ENCODE measurements at places on chromosomes 2 and 18. TPM values are rescaled to one million over a fixed set of nuclear protein-coding genes. Genes with fewer than 3 reads are reported as not detected.
A peak's percentile ranks its signal among the peaks of the same experiment; 100 is the strongest.

DNA sequence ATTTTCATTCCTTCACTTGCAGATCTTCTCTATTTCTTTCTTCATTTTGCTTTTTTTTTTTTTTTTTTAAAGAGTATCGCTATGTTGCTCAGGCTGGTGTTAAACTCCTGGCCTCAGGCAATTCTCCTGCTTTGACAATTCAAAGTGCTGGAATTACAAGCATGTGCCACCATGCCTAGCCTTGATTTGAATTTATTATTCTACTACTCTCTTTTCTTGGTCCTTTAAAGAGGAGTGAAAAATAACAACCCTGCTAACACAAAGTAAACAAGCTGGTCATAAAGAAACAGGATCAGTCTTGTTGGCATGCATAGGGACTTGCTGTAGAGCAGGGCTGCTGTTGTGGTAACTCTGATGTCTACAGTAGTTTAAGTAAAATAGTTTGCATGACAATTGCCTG, 1615.3 kb upstream of the ZEB2 start:
- DNase-seq, result no peak

The FAM161A gene
- polyA plus RNA-seq, result 0.25 TPM

- DNase-seq, result peak; percentile 80
Measured at GRCh38 chr2:70087702-70088597, 673 bp downstream of the PCBP1 start.

- no peak for DNase-seq
Measured at GRCh38 chr18:28559511-28559910, 382.6 kb upstream of the CDH2 start.

DNA sequence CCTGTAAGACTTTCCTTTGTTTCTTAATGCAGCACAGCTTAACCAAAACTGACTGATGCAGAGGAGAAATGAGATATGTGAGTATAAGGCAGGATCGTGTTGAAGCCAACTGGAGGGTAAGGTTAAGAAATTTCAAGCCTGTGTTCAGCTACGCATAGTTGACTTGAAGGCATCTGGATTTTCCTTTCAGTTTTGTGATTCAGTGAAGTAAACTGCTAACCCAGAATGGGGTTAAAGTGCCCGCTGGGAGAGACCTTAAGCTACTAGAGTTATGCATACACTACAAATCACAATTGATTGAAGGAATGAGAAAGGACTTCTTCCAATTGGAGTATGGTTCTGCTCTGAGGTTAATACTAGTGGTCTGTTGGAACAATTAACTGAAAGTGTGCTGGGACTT, 22.6 kb downstream of the THSD7B start:
- DNase-seq, result no peak

The ZAP70 gene
- polyA plus RNA-seq, result 0.30 TPM

DNA sequence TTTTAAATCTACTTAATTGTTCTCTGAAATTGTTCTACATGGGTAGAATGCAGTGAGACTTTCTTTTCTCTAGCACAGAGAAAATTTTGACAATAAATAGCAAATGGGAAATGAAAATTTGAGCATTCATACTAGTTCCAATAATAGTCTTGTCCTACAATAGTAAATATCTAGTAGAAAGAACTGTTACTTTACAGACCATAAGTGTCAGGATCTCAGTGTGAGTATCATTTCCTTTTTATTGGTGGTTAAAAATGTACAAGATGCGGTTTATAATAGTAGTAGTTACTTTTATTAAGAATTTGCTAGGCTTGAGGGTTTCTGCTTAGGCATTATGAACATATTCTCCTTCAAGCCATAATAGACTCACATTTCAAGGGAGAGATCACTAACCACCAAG, 43.2 kb downstream of the KCNE4 start:
- DNase-seq, result no peak

- no peak for DNase-seq
Measured at GRCh38 chr2:20961858-20962257, 82.0 kb downstream of the APOB start.

The KRTCAP3 gene
- 2.5 TPM for polyA plus RNA-seq

GRCh38 chr18:12659904-12660605, 2.1 kb upstream of the SPIRE1 start:
- peak; percentile 57 for DNase-seq

DNA sequence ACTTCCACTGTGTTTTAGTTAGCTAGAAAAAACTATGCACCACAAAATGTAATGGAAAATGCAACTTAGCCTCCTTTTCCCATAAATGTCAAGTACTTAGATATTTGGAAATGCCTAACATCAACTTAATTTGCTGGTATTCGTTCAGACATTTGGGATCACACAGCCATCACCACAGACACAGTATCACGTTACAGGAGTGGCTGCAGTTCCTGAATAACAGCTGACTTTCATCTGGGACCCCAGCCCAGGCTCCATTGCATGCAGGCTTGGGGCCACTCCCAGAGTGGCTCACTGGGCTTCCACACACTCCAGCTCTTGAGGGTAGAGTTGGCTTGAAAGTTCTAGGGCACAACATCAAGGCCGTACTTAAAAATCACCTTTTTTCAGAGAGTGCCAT, 9.3 kb downstream of the TMEM182 start:
- DNase-seq, result no peak

The LRP1B gene
- polyA plus RNA-seq, result not detected

The CABYR gene
- not detected for polyA plus RNA-seq

The RAX gene
- polyA plus RNA-seq, result not detected

- peak; percentile 89 for DNase-seq
Measured at GRCh38 chr2:113124181-113124961, 3.0 kb upstream of the IL1RN start.

The CYRIA gene
- 101 TPM for polyA plus RNA-seq

The CYS1 gene
- not detected for polyA plus RNA-seq

- DNase-seq, result no peak
Measured at GRCh38 chr2:51120754-51121280, 88.9 kb upstream of the NRXN1 start.
